Stimulated activated CD8-positive, alpha-beta memory T cell treated with anti-CD3 and anti-CD28 coated beads, Interleukin-15, amount 100 ng/mL, for 24 hours (primary cell): ENCODE measurements at places on chromosomes 7 and 10.

DNA sequence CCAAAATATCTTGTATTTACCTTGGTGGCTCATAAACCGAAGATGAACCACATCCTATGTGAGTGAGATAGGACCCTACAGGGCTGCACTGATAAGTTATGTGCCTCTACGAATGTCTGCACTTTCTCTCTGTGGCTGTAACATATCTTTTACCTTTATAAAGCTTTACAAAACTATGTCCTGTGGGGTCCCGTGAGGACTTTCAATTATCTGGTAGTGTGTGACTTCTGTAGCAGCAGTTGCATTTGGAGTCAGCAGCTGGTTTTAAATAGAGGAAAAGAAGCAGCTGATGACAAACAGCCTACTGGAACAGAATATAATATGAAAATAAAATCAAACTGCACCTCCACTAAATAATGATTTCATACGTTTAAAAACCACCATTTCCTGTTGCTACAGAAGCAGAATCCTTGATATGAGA is 222.4 kb upstream of the GNAI1 start:
- DNase-seq: no peak

DNA sequence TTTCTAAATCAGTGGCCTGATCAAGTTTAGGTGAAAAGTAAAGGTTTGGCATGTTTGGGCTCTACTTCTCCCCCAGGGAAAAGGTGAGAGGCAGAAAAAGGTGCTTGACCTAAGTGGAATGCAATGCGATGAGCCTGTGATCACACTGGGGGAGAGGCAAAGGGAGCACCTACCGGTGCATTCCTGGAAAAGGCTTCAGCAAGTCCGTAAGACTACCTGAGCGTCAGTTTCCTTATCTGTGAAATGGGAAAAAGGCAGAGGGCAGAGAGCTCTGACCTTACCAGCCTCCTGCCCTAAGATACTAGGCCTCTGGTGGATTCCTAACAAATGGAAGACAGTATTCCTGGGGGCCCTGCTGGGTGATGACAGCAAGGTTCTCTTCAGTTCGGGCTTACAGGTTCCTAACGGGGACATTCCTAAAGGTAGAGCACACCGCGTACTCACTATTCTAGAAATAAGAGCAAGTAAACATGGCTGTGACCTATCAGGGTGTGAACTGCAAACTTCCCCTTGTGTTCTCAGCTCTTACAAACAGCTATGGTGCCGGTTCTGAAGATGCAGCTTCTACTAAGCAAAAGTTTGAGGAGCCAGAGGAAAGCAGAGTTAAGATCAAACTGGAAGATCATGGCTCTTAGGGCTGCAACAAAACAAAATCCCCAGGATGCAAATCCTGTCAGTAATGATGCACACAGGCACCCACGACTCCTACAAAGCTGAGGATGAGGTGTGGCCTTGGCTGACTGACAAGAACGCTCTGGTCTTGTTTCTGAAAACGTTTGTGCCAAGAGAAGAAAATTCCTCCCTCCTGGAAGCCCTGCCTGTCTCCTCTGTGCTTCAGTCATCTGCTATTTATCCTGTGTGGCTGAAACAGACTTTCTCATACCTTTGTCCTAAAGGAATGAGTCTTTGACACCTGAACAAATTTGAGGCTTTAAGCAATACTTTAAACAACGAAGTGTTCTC is 13.3 kb upstream of the ACSL5 start:
- no peak for DNase-seq

DNA sequence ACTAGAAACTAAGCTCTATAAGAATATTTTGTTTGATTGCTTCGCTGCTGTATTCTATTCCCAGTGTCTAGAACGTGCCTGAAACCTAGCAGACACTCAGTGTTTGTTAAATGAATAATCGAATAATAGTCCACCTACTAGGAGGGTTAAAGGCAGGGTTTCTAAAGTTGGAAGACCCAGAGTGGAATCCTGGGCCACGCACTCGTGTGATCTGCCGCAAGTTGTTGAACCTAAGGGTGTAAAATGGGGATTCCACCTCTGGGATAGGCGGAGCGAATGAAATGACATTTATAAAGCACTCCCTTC is 702 bp upstream of the AGFG2 start:
- no peak for DNase-seq

GRCh38 chr7:28818996-28819395 is 139.1 kb downstream of the TRIL start:
- DNase-seq: no peak

DNA sequence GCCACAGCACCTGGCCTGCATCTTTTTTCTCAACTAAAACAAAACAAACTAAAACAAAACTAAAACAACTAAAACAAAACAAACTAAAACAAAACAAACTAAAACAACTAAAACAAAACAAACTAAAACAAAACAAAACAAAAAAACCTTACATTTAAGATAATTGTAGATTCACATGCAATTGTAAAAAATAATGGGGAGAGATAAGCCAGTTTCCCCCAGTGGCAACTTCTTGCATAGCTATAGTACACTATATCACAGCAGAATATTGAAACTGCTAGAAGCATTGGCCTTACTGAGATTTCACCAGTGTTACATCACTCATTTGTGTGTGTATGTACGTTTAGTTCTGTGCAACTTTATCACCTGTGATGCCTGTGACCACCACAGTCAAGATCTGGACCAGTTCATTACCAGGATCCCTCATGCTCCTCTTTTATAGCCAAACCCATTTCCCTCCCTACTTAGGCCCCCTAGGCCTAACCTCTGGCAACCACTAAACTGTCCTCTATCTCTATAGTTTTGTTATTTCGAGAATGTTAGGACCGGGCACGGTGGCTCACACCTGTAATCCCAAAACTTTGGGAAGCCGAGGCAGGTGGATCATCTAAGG is 9.3 kb downstream of the FXYD4 start:
- DNase-seq: no peak

GRCh38 chr10:56567580-56567979 is 206.5 kb upstream of the ZWINT start:
- no peak for DNase-seq

DNA sequence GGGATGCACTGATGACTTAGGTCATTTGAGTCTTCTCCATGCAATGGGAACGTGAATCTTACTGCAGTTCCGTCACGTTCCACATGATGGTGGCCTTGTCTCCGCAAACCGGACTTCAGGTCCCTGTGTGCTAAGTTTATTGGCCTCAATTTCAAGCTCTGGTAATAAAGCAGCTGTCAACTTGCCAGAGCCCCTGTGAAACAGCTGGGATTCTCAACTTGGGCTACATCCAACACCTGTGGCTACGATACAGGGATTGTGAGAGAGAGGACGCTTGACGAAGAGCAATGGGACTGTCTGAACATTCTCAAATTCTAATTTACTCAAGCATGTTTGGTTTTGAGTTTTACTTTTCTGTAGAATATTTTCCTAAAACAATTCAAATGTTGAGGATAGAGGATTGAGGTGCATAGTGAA is 174.2 kb downstream of the PTN start:
- no peak for DNase-seq

DNA sequence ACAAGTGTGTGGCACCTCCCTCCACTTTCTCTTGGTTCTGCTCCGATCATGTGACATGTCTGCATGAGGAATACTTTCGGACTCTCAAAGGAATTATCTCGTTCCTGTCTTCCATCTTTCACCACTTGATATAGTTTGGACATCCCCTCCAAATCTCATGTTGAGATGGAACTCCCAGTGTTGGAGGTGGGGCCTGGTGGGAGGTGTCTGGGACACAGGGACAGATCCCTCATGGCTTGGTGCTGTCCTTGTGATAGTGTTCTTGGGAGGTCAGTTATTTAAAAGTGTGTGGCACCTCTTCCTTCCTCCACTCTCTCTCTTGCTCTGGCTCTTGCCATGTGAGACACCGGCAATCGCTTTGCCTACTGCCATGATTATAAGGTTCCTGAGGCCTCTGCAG is 166.4 kb downstream of the GFRA1 start:
- DNase-seq: no peak

GRCh38 chr10:82267014-82267413 is 392.0 kb downstream of the NRG3 start:
- no peak for DNase-seq

GRCh38 chr7:111082351-111082750 is 8.6 kb upstream of the LRRN3 start:
- DNase-seq: no peak

DNA sequence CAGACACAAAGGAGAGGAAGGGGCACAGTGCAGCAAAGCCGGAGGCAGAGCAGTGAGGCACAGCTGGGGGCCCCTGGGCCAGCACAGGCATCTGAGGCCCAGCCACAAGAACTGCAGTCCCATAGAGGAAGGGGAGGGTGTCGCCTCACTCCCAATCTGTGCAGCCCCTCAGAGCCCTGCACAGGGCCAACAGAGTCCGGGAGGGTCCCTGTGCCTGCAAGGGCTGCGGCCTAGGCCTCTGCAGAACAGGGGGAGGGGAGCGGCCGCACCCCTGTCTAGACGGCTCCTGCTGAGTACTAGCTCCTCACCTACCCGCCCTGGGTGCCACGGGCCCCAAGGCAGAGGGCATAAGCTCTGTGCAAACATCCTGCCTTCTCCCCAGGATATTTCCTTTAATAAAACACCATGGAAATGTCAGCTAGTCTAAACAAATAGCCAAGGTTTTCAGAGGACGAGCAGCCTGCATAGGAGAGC is 32.4 kb upstream of the RET start:
- DNase-seq: no peak

GRCh38 chr7:106433377-106433776 is 148.6 kb upstream of the NAMPT start:
- no peak for DNase-seq

GRCh38 chr10:127133672-127134500 is 62.5 kb downstream of the INSYN2A start:
- DNase-seq: no peak

DNA sequence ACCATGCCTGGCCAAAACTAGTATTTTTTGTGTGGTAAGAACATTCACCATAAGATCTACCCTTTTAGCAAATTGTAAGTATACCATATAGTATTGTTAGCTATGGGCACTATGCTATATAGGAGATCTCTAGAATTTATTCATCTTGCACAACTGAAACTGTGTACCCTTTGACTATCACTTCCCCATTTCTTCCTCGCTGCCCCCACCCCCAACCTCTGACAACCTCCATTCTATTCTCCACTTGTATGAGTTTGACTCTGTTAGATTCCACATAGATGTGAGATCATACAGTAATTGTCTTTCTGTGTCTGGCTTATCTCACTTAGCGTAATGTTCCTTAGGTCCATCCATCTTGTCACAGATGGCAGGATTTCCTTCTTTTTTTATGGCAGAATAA is 3.6 kb downstream of the CASP7 start:
- DNase-seq: no peak

GRCh38 chr10:4663162-4663992 is 162.6 kb upstream of the AKR1E2 start:
- no peak for DNase-seq
